ENCODE measurements at places on chromosomes 5 and 9.

DNA sequence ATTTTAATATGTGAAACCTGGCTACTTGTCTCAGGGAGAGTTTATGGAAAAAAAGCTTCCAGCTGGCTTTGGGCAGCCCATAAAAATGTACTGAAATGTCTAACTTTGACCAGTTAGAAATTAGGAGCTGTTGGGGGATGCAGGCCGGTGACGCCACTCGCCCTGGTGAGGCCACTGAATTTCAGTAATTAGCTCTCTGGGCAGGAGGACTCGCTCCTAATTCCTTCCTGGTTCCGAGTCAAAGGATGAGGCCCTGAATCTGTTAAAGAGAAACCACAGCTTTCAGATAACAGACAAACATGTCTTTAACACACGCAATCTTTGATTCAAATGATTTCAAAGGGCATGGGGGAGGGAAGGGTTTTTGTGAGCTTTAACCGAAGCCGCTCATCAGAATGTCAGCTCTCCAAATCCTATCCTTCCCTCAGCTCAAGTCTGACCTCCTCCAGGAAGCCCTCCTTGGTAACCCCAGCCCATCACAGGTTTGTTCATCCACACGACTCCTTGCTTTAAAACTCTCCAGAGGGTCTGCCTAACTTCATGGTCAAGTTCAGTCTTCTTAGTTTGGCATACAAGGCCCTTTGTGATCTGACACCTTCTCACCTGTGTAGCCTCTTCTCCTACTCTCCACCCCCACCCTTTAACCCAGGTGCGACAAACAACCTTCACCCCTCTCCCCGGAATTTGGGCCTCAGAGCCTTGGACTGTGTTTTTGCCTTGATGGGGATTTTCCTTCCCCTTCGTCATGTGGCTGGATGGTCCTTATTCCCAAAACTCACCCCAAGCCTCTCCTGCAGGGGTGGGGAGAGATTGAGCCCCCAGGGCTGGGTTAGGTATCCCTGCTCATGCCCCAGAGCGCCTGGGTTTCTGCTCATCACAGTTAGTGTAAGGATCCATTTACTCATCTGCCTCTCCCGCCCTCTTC lies 13.6 kb upstream of the PHF19 start:
- DNase-seq, result no peak

DNA sequence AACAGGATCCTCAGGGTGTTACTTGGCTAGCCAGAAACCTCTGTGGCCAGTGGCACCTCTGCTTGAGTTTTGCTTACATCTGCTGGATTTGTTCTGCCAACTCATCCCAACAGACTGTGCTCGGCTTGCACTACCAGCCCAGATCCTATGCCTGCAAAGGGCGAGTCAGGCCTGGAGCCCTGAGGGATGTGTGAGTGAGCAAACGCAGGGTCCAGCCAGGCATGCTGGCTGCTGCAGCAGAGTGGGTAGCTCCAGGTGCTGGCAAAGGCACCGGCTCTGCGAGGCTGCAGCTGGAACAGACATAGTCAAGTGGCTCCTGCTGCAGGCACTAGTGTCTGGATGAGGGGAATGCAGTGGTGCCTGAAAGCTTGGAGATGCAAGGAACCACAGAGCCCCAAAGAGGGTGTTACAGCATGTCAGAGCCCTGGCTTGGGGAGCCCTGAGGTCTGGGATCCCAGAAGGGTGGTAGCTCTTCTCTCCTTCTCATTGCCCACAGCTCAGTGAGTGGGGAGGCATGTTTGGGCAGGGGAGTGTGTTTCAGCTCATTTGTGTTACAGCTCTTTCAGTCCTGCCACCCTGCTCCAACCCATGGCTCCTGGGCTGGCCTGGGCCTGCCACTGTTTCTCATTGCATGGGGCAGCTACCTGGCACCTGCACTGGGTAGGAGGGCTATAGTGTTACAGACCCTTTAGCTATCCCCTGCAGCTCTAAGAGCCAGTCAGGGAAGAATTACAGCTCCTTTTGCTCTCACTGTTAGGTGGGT lies 332.6 kb downstream of the TAF11L14 start:
- DNase-seq, result no peak

DNA sequence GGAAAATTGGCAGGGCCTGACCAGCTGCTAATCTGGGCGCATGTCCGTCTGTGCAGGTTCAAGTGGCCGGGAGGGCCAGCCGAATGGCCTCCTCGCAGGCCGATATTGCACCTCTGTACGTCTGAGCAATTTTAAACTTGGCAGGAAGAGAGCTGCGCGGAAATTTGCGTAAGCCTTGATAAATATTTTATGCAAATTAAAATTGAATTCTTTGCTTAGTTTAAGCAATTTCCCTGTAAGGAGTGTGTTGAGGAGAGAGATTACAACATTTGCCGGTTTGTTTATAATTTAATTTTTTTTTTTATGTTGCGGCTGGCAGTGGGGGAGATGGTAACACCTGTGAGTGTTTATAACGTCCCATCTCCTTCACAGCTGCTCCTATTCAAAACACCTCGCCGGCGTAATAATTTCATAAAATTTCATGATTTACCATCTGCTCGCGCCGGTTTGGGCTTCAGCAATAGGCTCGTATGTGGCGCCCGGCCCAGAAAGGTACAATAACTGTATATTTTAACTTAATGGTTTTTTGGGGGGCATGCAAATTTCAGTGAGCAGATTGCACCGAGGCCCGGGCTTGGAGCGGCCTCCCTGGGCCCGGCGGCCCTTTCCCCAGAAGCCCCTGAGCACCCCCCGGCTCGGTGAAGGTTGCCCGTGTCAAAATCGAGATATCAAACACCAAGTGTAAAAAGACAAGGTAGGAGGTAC lies 269.4 kb upstream of the MVB12B start:
- DNase-seq, result no peak

- DNase-seq, result no peak
Observed at GRCh38 chr5:138282920-138283742, 8.7 kb upstream of the GFRA3 start.

- DNase-seq, result no peak
Observed at GRCh38 chr5:176857894-176858273, 41.3 kb downstream of the HK3 start.

DNA sequence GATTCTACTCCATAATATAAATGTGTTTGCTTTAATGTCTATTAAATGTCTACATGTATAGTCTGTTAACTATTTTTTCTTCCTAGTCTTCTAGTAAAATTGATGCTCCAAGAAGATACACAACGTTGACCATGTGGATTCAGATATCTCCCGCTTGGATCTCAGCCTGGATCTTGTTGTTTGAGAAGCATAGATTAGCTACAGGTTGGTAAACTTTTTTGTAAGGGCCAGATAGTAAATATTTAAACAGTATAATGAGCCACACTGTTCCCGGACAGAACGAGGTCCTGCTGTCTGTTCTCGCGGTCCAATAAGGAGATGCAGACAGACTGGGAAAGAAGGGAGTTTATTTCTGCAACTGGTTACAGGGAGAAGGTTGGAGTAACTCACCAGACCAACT lies 86.2 kb upstream of the IL12B start:
- no peak for DNase-seq

GRCh38 chr5:39189292-39189955 lies 29.9 kb downstream of the FYB1 start:
- DNase-seq, result no peak

- DNase-seq, result no peak
Observed at GRCh38 chr9:98707166-98708102, 1.3 kb downstream of the GABBR2 start.

DNA sequence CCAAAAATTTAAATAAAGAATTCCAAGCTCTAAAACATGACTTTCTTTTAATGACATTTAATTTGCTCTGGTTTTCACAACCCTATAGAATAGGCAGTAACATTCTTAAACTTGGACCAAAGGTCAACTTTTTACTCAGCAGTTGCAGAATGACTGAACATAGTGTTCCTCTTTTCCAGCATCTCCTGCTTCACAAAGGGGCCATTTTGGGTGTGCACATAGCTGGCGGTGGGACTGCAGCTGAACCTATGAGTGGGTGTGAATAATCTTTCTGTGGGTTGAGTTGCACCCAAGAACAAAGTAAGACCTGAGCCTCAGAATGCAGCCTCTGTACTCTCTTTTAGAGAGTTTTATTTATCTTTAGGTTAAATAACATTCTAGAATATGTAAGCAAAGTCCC lies 96.9 kb upstream of the HAPLN1 start:
- no peak for DNase-seq

- no peak for DNase-seq
Observed at GRCh38 chr9:84206801-84207370, 133.7 kb downstream of the SLC28A3 start.

- no peak for DNase-seq
Observed at GRCh38 chr5:133421394-133421793, 190.9 kb downstream of the FSTL4 start.

GRCh38 chr5:159768243-159768642 lies 148.0 kb upstream of the ADRA1B start:
- DNase-seq, result no peak

DNA sequence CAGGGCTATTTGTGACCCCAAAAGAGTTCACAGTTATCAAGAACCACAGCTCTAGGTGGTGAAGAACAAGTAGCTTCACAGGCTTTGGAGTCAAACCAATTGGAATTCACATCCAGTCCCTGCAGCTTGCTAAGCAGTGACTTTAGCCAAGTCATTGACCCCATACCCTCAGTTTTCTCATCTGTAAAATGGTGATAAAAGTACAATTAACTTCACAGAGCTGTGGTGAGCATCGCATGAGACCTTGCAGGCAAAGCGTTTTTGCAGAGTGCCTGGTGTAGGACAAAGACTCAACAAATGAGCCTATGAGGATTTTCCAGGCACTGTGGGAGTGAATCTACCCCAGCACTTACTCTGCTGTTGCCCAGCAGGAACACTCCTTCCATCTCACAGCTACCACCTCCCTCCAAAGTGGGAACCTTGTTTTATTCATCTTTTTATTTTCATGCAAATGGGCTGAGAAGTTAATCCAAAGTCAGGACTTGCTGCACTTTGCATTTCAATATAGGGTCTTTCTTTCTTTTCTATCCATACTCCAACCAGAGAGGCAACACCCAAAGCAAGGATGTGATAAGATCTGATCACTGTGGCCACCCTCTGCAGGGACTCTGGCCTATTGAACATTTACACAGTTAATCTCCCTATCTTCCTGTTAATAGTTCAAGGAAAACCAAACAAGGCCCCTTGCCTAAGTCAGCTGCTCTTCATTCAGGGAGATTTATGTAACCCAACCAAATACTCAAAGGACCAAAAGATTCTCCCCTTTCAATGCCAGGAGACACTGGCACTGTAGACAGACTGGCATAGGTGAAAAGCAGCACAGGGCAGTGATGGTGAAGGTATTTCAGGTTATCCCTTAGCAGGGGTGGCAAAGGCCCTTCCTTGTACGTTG lies 41.9 kb downstream of the ABCA1 start:
- no peak for DNase-seq

DNA sequence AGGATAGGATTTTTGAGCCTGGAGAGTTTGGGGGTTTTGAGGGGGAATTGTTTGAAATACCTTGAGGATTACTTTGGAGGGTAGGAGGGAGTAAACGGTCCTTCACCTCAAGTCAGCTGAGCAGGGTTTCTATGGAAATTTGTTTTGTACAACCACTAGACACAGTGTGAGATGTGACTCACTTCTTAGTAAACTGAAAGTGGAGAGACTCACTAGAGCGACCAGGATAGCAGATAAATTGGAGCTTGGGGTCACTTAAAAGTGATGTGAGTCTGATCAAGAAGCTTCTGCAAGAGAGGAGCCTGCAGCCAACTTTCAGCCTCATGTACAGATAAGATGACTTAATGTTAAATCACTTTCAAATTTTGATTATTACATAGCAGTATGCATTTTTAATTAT lies 1945.9 kb upstream of the NUDT12 start:
- no peak for DNase-seq

GRCh38 chr5:132594170-132594569 lies 37.4 kb downstream of the RAD50 start:
- DNase-seq, result no peak
